ENCODE measurements at places on chromosomes 3 and 15. TPM values are rescaled to one million over a fixed set of nuclear protein-coding genes. Genes with fewer than 3 reads are reported as not detected.
A peak's percentile ranks its signal among the peaks of the same experiment; 100 is the strongest.

DNA sequence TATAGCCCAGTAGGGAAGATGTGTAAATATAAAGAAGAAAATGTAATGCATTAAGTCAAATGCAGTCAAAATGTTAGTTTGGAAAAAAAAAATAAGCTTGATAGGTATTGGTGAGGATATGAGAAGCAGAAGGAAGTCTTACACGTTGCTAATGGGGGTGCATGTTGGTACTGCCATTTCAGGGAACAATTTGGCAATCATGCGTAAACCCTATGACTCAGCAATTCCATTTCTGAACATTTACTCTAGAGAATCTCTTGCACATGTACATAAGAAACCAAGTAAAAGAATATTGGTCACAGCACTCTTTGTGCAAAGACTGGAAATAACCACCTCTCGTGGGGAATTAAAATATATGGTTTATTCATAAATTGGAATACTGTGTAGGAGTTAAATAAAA, 35.5 kb upstream of the TIMP4 start:
- peak; percentile 51 for DNase-seq
- H3K4me1 ChIP-seq = peaks cover 29% of the 10 kb centered on the region
- H3K36me3 ChIP-seq = no peaks in the 10 kb centered on the region
- no peaks in the 10 kb centered on the region for H3K27me3 ChIP-seq
- H3K4me3 ChIP-seq = no peak overlapping the region

DNA sequence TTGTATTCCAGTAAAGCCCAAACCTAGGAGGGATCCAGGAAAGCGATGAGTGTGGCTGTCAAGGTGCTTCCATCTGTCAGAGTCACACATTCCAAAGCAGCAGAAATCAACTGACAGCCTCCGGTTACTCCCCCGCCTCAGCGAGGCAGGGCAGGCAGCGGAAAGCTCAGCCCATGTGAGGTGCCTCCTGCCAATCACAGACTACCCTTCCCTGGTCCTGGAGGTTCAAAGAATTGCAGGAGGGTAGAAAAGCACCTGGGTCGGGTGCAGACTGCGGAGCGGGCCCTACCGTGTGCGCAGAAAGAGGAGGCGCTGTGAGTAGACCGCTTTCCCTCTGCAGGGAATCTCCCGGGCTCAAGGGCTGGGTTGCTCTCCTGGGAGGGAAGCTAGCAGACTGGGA, at the start of gene UPK1B:
UPK1B (plus strand) TSS at position 274 of the 400 bp plus-strand sequence. CDS start 13,144 bp downstream, outside the sequence.
- no peaks in the 10 kb centered on the region for H3K27me3 ChIP-seq
- no peaks in the 10 kb centered on the region for H3K36me3 ChIP-seq
- H3K4me1 ChIP-seq = no peaks in the 10 kb centered on the region

The SLC15A2 gene
- 1.3 TPM for total RNA-seq

The TF gene
- 0.45 TPM for total RNA-seq

DNA sequence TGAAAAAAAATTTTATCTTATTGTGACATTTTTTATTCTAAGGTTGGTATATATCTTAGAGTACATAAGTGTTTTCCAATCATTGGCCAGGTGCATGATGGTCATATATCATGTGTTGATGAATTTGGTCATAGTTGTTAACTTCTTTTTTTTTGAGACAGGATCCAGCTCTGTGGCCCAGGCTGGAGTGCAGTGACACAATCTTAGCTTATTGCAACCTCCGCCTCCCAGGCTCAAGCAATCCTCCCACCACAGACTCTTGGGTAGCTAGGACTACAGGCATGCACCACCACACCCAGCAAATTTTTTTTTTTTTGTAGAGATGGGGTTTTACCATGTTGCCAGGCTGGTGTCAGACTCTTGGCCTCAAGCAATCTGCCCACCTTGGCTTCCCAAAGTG, 44.0 kb downstream of the PCCB start:
- H3K36me3 ChIP-seq = peaks cover 9% of the 10 kb centered on the region
- no peak overlapping the region for H3K4me3 ChIP-seq
- H3K4me1 ChIP-seq = peaks cover 7% of the 10 kb centered on the region
- no peak for DNase-seq

- no peaks in the 10 kb centered on the region for H3K36me3 ChIP-seq
- DNase-seq = no peak
- no peaks in the 10 kb centered on the region for H3K27me3 ChIP-seq
- no peak overlapping the region for H3K27ac ChIP-seq
These were observed 68.4 kb downstream of the BFSP2 start for GRCh38 chr3:133468251-133468721.

The MUC13 gene
- under 0.01 TPM for total RNA-seq

DNA sequence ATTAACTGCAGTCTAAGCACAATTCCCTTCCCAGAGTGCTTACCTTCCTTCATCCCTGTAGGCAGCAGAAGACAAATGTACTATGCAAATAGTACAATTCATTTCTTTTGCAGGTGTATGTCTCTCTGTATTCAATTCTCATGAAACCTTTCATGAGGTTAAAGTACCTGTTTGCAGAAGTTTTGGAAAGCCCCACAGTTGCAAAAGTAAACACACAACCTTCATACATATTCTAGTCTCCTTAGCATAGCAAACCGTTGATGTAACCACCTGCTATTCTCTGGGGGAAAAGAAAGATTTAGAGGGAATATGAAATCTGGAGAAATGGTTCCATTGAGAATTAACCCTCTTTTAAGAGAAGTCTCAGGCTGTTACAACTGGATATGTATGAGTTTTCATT, 200.3 kb upstream of the SUCLG2 start:
- H3K27ac ChIP-seq = no peak overlapping the region
- H3K27me3 ChIP-seq = no peaks in the 10 kb centered on the region
- no peak overlapping the region for H3K4me3 ChIP-seq

- peak; percentile 27 for DNase-seq
- no peak overlapping the region for H3K27ac ChIP-seq
- H3K27me3 ChIP-seq = no peaks in the 10 kb centered on the region
- no peaks in the 10 kb centered on the region for H3K4me1 ChIP-seq
These were observed 120.5 kb downstream of the ZNF609 start for GRCh38 chr15:64580696-64581407.

DNA sequence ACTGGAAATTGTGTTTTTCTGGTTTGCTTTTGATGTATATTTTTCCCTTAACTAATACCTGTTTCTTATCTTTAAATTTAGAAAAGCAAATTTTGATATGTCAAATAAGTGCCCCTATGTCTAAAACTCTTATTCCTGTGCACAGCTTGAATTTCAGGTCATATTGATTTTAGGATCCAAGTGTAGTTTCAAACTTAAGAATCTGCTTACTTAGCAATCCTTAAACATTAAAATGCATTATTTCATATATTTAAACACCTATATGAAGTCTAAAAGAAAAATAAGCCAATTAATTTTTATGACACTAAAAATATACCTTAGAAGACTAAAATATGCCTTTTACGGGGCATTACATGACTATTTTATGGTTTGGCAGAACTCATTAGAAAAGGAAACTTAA, 59.2 kb downstream of the NECTIN3 start:
- no peak overlapping the region for H3K4me3 ChIP-seq
- no peak for DNase-seq
- no peaks in the 10 kb centered on the region for H3K4me1 ChIP-seq
- no peak overlapping the region for H3K27ac ChIP-seq

The MST1R gene
- total RNA-seq = 181 TPM

DNA sequence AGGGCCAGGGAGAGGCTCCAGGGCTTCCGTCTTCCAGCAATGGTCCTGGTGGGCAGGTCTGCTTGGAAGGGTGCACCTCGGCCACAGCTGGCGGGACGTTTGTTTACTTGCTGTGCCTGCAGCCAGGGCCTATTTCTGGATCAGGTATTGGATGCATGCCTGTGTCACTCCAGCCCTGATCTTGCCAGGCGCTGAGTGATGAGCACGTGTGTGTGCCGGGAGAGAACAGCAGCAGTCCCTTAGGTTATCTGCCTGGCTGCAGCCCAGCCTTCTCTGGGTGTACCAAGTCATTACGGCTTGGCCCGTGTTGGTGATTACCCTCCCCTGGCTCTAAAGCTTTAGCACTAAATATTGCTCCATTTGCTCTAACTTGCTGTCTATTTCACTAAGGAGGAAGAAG, 14.9 kb downstream of the CCDC32 start:
- H3K36me3 ChIP-seq = peaks cover 79% of the 10 kb centered on the region
- H3K4me1 ChIP-seq = no peaks in the 10 kb centered on the region
- H3K27me3 ChIP-seq = no peaks in the 10 kb centered on the region
- H3K27ac ChIP-seq = no peak overlapping the region

The OSTN gene
- not detected for total RNA-seq

- no peaks in the 10 kb centered on the region for H3K27me3 ChIP-seq
- no peak overlapping the region for H3K27ac ChIP-seq
- no peak overlapping the region for H3K4me3 ChIP-seq
- DNase-seq = no peak
These were observed 2.3 kb downstream of the GORASP1 start for GRCh38 chr3:39104961-39105686.

The IL17RE gene
- 301 TPM for total RNA-seq

- H3K4me3 ChIP-seq = no peak overlapping the region
- no peak overlapping the region for H3K27ac ChIP-seq
- no peaks in the 10 kb centered on the region for H3K4me1 ChIP-seq
- no peaks in the 10 kb centered on the region for H3K27me3 ChIP-seq
- no peaks in the 10 kb centered on the region for H3K36me3 ChIP-seq
These were observed 15.6 kb upstream of the IL1RAP start for GRCh38 chr3:190498293-190498692.

- no peak overlapping the region for H3K4me3 ChIP-seq
- no peaks in the 10 kb centered on the region for H3K36me3 ChIP-seq
- H3K4me1 ChIP-seq = no peaks in the 10 kb centered on the region
- H3K27ac ChIP-seq = no peak overlapping the region
- no peaks in the 10 kb centered on the region for H3K27me3 ChIP-seq
- no peak for DNase-seq
These were observed 130.4 kb upstream of the PLXNA1 start for GRCh38 chr3:126852511-126852910.

The TICRR gene
- total RNA-seq = 1.2 TPM

DNA sequence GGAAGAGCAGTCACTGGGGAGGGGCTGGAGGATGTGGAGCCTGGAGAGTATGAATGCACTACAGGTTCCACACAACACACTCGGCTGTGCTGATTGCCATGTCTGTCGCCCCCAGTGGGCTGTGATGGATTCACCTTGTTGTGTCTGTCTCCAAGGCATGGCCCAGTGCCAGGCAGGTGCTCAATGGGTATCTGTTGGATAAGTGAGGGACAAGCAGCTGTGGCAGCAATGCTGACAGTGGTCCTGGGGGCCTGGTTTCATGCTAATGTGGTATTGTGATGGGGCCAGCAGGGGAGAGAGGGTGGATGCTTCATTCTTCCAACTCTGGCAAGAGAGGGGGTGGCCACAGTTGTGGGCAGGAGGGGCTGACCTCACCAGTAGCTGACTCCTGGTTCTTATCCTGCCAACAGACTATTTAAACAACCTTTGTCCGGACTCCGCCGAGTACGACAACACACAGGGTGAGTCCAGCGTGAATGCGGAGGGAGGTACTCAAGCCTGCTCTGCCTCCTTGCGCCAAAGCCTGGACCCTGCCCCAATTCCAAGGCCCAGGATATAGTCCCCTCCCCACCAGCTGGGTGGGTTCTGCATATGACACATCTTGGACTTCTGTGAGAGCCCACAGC, 47.3 kb upstream of the NR2C2 start:
- no peak overlapping the region for H3K4me3 ChIP-seq
- peaks cover 24% of the 10 kb centered on the region for H3K4me1 ChIP-seq
- peak; percentile 66 for DNase-seq
- H3K27me3 ChIP-seq = no peaks in the 10 kb centered on the region
- H3K27ac ChIP-seq = no peak overlapping the region
- H3K36me3 ChIP-seq = no peaks in the 10 kb centered on the region

DNA sequence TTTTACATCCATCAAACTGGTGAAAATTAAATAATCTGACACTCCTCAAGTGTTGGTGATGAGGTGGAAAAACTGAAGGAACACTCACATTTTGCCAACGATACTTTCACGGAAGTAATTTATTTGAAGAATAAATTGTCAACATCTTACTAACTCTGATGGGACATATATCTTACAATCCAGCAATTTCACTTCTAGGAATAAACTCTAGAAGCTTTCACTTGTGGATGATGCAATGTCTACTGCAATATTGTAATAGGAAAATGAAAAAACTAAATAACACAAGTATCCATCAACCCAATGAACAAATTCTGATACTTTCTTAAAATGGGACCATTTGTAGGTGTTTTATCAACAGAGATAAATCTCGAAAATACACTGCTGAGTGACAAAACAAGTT, 16.2 kb upstream of the LIPC start:
- H3K4me3 ChIP-seq = no peak overlapping the region
- H3K4me1 ChIP-seq = no peaks in the 10 kb centered on the region
- DNase-seq = no peak
- no peak overlapping the region for H3K27ac ChIP-seq
- H3K36me3 ChIP-seq = no peaks in the 10 kb centered on the region
- H3K27me3 ChIP-seq = no peaks in the 10 kb centered on the region

The CEP97 gene
- total RNA-seq = 7.6 TPM

The DHFR2 gene
- total RNA-seq = 6.2 TPM

The ALDH1A3 gene
- 37.6 TPM for total RNA-seq

The ACKR4 gene
- 0.58 TPM for total RNA-seq

- DNase-seq = peak; percentile 2
- no peak overlapping the region for H3K27ac ChIP-seq
- H3K4me3 ChIP-seq = no peak overlapping the region
- peaks cover 74% of the 10 kb centered on the region for H3K36me3 ChIP-seq
- no peaks in the 10 kb centered on the region for H3K27me3 ChIP-seq
These were observed 4.7 kb downstream of the RRP9 start for GRCh38 chr3:51937014-51937413.

DNA sequence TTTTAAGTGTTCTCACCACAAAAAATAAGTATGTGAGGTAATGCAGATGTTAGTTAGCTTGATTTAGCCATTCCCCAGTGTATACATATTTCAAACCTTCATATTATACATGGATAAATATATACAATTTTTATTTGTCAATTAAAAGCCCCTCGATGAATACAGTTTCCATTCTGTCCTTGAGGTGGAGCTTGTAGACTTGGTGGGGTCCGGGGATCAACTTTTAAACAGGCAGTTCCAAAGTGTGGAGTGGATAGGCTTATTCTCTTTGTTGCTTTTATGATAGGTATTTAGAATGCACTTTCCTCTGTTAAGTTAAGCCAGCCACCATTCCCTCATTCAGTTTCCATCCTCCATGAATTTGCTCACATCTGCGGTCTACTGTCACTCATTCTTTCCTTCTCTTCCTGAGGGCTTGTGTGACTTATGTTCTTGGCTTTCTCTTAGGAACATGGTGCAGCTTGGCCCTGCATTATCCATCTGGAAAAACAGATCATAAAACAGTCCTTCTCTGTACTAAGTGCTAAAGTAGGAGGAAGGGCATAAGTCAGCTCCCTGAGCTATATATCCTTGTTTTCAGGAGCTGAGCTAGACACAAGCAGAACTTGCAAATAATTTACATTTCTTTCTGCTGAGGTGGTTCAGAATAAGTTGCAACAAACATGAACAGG, 149.1 kb downstream of the NFKBIZ start:
- no peaks in the 10 kb centered on the region for H3K27me3 ChIP-seq
- H3K36me3 ChIP-seq = no peaks in the 10 kb centered on the region
- H3K27ac ChIP-seq = no peak overlapping the region
- H3K4me3 ChIP-seq = no peak overlapping the region

DNA sequence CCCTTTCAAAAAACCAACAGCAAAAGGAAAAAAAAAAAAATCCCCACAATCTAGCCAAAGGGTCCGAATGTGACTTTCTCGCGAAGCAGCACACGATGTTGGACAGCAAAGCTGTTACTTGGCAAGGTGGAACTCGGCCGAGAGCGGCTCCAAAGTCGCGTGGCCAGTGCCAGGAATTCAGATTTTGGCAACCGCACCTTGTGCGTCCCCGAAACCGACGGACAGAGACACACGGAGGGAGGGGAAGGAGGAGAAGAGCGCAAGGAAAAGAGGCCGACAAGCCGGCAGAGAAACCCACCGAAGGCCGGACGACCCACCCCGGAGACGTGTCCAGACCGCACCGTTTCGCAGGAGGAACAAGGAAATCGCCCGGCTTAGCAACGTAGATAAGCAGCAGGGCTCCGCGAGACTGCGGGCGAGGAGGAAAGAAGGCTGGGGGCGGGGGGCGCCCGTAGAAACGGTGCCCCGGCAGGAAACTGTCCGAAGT, 517.3 kb downstream of the MECOM start:
- peak overlapping the region; percentile 88 for H3K27ac ChIP-seq
- peak; percentile 73 for DNase-seq
- H3K4me1 ChIP-seq = peaks cover 51% of the 10 kb centered on the region
- peak overlapping the region; percentile 55 for H3K4me3 ChIP-seq
